H4 (cell line): ENCODE measurements at places on chromosomes 3 and 15.

GRCh38 chr3:123258811-123259420, 57.2 kb downstream of the SEC22A start:
- peak; percentile 65 for DNase-seq

GRCh38 chr15:61229883-61230180, 730 bp upstream of the RORA start:
- no peak for DNase-seq

- DNase-seq, result no peak
Observed at GRCh38 chr3:32113981-32114545, 7.6 kb downstream of the GPD1L start.

DNA sequence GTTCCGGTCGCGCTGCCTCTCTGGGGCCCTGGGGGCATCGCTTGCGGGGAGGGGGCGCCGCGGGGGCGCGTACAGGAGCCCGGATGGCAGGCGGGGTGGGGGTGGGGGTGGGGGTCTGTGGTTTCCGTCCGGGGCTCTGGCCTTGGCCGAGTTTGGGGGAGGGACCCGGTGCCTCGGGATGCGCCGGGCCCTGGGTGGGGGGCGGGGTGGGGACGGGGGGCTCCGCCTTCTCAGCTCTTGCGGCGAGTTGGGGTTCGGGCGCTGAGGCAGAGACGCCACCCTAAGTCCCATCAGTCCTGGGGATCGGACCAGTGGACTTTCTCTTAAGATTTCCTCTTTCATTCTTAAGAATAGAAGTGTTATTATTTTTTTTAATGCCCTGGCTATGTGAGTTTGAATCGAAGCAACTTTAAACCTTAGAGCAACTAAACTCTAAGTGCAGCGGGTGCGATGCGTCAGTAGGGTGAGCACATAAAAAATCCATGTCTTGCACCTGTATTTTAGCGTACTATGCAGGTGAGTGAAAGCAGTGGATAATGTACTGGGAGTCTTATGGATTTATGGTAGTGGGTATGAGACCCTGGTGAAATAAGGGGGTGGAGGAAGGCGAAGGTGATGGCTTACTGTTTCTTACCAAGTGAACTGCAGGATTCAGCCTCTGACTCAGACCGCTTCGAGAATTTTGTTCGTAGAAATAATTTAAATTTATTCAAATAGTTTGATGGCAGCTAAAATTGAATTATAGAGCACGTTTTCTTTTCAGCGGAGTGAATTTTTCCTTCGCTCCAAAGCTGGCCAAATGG, 762 bp downstream of the CTNNB1 start:
- DNase-seq, result no peak
